ENCODE measurements at places on chromosomes 7 and 10.

GRCh38 chr7:90119178-90119971 lies 34.9 kb upstream of the STEAP1 start:
- DNase-seq: no peak

GRCh38 chr10:8004469-8005000 lies 50.0 kb upstream of the GATA3 start:
- no peak for DNase-seq

- no peak for DNase-seq
Measured at GRCh38 chr10:84008878-84009277, 130.4 kb upstream of the GHITM start.

DNA sequence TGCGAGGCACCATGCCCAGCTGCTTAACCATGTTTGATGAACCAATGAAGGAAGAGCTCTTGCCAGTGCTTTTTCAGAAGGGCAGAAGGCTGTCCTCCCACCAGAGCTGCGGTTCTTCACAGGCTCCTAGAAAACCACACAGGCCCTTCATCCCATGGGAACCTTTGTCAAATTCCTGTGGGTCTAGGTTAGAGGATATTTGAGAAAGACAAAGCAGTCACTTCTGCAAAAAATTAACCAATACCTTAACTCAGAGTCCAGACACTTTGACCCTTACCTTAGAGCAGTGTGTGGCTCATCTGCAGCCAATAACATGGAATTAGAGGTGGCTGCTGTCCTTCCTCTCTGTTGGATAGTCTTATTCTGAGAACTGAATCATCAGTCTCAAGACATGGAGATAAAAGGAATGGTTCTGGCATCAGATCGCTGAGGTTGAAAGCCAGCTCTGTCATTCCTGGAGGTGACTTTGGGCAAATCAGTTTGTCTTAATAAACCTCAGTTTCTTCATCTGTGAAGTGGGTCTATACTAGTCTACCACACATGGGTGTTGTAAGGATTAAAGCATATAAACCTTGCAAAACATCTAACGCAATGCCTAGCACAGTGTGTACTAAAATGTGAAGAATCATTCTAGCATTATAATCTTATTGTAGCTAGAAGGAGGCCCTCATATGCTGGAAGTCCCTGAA lies 65.1 kb upstream of the PIP4K2A start:
- DNase-seq: no peak

GRCh38 chr7:95041031-95041430 lies 133.6 kb downstream of the PPP1R9A start:
- DNase-seq: no peak

DNA sequence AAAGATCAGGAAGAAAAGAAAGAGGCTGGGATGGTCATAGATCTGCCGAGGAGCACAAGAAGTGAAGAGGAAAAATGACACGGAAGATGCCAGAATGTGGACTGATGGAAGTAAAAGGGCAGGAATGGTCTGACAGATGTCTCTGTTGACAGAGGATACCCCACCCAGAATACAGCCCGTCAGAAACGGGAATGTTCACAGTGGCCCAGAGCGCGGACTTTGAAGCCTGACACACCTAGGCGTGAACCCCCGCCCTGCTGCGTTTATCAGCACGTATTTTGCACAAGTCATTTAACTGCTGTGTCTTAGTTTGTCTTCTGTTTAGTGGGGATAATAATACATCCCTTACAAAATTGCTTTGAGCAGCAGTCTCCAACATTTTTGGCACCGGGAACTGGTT lies 27.1 kb downstream of the AKR1B1 start:
- no peak for DNase-seq

DNA sequence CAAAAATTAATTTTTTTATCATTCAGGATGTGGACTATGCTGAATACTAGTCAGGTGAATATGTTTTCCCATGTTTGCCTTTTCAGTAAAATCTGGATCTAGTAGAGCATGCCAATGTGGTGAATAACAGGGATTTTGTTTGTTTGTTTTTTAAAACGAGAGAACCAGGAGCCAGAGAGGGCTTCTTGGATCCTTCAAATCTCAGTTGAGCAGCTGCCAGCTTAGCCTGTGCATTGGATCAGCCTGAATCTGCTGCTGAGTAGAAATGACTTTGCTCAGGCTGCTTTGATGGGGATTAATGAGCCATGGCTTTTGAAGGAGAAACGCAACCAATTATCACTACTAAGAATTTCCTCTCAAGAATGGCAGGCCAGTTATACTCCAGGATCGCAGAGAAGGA lies 493.8 kb downstream of the ARL4A start:
- DNase-seq: no peak

DNA sequence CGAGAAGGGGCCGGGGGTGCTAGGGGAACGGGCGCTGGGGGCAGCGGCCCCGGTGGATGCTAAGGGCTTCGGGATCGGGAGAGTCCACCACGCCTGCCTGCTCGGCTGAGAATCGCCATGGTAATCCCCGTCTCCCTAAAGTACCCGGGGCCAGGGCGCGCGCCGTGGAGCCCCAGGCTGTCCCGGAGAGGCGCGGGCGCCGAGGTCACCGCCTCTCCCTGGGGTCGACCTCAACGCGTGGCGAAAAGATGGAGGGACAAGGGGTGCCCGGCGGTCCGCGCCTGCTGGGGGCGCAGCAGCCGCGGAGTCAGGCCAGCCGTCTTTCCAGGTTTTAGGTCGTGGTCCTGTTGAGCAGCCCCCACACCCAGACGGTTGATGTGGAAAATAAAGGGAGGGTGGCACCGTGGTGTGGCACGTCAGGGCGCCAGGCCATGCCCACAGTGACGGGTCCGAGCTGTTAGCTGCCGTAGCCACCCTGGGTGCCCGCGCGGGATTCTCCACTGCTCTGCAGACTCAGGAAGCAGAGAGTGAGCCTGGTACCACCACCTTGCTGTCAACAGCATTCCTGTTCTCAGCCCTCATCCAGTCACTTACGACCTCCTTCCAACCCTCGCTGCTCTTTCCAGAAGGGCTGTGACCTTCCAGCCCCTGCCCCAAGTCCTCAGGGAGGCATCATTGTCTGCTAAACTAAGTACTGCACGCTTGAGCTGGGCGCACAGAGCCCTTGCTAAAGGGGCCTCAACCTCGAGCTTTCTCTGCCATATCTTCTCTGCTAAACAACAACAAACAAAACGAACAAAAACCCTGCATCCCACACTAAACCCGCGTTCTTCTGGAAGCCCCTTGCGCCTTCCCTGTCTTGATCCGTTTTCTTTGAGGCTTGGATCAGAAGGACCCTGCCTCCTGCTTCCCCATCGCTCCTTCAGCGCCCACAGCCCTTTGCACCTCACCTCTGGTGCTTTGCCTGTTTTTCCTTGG lies 666 bp downstream of the SMKR1 start:
- DNase-seq: no peak

DNA sequence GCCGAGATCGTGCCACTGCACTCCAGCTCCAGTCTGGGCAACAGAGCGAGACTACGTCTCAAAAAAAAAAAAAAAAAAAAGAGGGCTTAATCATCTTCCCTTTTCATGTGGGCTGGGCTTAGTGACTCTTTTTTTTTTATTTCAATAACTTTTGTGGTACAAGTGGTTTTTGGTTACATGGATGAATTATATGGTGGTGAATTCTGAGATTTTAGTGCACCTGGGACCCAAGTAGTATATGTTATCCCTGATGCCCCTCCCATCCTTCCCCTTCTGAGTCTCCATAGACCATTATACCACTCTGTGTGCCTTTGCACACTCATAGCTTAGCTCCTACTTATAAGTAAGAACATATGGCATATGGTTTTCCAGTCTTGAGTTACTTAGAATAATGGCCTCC lies 4.8 kb upstream of the ADAM12 start:
- no peak for DNase-seq

DNA sequence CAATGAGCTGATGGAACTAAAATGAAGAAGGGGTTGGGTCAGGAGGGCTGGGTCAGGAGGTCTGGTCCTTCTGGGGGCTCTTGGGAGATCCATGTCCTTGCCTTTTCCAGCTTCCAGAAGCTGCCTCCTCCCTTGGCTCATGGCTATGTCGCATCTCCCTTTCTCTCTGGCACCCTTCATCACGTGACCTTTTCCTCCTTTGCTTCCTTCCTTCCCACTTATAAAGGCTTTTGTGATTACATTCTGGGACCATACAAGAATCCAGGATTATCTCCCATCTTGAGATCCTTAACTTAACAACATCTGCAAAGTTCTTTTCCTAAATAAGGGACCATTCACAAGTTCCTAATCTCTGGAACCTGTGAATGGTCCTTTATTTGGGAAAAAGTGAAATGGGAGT lies 290.2 kb downstream of the GALNT17 start:
- DNase-seq: no peak

DNA sequence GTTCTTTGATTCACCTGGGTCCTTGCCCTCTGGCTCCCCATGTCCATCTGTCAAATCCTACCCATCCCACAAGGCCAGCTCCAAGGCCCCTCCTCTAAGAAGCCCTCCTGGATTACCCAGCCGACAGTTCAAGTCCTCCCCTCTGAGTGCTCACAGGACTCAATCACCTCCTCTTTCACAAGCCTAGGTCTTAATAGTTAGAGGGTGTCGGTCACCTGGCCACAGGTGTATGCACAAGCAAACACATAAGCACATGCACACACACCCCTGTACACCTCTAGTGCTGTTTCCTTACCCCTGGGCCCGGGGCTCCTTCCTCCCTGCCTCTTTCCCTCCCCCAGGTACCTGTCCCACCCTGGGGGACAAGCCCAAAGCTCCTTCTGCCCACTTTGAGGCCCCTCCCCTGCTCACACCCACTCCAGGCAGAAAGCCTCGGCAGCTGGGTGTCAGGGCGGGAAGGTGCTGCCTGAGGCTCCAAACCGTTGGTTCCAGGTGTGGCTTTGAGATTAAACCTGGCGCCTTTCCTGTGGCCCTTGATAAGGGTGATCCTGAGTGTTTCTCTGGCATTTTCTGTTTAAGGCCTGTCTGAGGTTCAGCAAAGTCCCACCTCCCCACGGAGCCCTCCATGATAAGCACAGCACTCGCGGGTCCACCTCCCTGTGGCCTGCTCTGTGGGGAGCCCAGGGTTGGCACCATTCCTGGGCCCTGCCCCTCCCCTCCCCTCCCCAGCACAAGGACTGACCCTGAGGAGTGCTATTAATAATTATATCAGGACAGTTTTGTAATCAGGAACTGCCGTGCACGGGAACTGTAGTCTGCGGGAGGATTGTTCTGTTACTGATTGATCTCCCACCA lies 14.6 kb upstream of the AQP1 start:
- DNase-seq: no peak

GRCh38 chr10:75094465-75094864 lies 17.0 kb upstream of the SAMD8 start:
- no peak for DNase-seq

- no peak for DNase-seq
Measured at GRCh38 chr7:154812027-154812426, 190.9 kb downstream of the PAXIP1 start.

GRCh38 chr10:114271075-114271778 lies 32.2 kb downstream of the VWA2 start:
- no peak for DNase-seq

DNA sequence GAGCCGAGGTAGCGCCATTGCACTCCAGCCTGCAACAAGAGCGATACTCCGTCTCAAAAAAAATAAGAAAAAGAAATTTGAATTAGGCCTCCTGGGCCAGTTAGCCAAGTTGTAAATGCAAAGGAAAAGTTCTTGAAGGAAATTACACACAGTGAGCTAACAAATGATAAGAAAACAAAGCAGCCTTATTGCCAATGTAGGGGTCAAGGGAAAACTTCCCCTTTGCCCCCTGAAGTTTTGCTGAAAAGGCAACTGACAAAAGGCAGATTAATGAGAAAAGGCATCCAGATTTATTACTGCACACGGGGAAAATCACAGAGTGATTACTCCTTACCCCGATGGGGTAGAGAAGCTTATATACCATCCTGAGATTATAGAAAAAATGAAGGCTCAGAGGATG lies 70.3 kb downstream of the PAPSS2 start:
- no peak for DNase-seq

GRCh38 chr10:101611096-101611905 lies 23.2 kb downstream of the DPCD start:
- no peak for DNase-seq

DNA sequence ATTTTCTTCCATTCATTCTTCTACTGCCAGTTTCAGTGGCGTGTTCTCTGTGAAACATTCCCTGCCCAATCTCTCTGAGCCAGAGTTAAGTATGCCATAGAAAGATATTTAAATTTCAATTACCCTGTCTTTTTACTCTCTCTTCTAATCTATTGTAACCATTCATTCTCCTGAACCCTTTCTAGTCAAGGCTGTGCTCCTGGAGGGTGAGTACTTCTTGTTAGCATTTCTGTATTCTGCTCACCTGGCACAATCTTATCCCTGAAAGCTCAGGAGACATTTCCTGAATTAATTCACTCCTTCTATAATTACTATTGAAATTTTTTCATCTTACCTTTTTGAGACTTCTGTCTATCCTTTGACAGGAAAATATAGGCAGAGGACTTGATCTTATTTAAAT lies 271.7 kb downstream of the HGF start:
- DNase-seq: no peak

DNA sequence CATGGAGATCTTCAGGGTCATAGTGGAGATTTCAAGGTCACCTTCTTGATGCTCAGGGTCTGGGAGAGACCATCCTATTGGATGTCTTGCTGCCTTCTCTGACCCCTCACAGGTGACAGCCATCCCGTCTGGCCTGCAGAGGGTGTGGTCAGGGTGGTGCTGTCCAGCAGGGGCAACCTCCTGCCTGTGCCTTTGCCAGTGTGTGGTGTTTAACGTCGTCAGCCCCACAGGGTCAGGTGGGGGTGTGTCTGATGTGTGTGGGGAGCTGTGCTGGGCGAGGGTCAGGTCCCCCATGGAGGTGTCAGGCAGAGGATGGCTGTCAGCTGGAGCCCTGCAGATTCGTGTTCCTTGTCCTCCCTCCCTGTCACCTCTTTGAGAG lies 16.5 kb downstream of the ADCY1 start:
- DNase-seq: no peak

DNA sequence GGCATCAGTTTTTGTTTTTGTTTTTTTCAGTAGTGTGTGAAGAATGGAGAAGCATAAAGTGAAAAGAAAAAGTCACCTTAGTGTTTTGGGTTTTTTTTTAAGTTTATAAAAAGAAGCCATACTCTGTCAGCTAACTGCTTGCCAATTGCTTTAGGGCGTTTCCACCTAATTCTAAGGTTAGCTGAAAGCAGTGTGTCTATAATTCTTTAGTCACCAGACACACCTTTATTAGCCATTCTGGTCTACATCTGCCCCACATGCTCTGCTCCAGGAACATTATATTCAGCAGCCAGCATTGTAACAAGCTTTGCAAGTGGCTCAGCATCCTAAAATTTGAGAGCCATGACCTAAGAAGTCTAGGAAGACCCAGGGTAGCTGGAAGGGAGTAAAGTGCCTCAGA lies 14.1 kb upstream of the SLC16A12 start:
- no peak for DNase-seq
